Inflammatory macrophage treated with lipopolysaccharide for 1 hour (primary cell): ENCODE measurements at places on chromosomes 16 and 17.
A peak's percentile ranks its signal among the peaks of the same experiment; 100 is the strongest.

DNA sequence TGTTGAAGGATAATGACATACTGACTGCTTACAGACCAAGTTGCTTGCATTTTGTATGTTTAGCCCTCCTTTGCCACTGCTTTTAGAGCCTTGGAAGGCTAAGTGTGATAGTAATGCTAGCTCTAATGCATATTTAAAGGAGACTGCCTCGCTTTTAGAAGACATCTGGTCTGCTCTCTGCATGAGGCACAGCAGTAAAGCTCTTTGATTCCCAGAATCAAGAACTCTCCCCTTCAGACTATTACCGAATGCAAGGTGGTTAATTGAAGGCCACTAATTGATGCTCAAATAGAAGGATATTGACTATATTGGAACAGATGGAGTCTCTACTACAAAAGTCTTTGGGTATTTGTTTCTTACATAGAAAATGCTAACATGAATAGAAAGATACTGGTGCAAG is 19.1 kb downstream of the CAPNS2 start:
- no peak for DNase-seq

DNA sequence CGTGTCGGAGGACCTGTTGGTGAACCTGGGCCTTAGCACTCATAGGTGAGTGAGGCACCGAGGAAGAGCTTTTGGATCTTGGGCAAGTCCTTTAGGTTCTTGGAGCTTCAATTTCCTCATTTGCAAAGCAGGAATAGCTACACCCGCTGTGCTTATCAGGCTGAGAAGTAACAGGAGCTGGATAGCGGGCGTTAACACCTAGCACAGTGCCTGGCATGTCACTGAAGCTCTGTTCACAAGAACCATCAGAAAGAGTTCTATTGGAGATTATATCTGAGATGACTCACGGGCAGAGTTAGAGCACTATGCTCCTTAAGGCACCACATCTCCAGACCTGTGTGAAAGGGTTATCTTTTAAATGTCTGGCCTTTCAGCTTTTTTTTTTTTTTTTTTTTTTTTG is 12.8 kb downstream of the MEOX1 start:
- DNase-seq: no peak

DNA sequence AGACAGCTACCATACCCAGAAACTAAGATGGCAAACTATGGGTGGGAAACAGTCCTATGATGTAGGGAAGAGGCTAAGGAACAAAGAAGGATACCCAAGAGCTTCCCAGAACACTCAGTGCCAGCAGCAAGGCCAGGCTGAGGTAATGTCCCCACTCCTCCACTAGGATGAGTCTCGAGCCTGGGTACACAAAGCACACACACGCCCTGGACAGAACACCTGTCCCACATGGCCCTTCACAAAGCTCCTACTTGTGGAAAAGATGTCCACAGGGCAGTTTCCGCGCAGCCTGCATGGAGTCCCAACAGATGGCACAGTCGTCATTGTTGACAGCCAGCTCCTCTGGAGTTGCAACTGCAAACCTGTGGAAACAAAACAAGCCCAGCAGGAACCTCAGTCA is 23.9 kb downstream of the AMFR start:
- no peak for DNase-seq

- DNase-seq: no peak
These were observed 8.2 kb downstream of the ARL4D start for GRCh38 chr17:43406676-43407645.

DNA sequence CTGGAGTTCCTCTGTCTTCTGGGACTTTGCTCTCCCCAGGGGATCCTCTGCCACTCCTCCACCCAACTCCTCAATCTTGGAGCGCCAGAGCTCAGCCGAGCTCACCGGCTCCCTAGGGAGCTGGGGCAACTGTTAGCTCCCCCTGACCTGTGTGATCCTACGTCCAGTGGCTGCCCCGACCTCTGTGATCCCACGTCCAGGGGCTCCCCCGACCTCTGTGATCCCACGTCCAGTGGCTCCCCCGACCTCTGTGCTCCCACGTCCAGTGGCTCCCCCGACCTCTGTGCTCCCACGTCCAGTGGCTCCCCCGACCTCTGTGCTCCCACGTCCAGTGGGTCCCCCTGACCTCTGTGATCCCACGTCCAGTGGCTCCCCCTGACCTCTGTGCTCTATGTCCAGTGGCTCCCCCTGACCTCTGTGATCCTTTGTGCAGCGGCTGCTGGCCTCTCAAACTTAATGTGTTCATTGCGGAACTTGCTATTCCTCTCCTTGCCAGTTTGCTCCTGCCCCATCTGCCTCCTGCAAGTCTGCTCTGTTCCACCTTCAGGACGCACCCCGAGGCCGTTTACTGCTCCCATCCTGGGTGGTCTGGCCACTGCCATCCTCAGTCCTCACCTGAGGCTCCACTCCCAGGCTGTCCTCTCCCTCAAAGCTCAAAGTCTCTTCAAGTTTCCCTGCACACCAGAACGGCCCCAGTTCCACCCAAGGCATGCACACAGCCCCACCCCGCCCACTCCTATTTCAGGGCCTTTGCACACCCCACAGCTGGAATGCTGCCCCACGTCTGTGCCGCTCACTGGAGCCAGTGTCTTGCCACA is 2.8 kb downstream of the VPS9D1 start:
- DNase-seq: no peak

- DNase-seq: no peak
These were observed 24.3 kb downstream of the GP2 start for GRCh38 chr16:20303012-20303411.

GRCh38 chr16:55471448-55472097 is 7.4 kb upstream of the MMP2 start:
- DNase-seq: peak; percentile 36

DNA sequence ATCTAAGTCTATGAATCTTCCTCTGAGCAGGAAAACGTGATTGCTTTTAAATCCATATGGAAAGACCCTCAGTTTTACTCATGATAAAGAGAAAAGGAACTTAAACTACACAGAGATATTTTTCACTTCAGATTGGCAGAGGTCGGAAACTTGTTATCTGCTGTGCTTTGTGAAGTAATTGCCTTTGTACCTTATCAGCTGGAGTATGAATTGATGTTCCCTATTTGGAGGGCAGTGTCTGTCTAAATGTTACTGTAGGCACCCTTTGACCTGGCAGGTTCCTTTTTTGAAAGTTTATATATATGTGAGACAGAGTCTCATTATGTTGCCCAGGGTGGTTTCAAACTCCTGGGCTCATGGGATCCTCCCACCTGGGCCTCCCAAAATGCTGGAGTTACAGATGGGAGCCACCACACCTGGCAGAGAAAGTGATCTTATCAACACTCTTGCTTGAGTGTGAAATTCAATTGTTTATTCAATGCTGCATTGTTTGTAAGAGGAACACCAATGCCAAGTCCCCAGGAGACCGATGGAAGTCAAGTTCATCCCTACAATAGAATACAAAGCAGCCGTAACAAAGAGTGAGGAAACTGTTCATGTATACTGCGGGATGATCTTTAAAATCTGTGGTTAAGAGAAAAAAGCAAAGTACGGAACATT is 52.3 kb downstream of the ABCC1 start:
- DNase-seq: no peak

DNA sequence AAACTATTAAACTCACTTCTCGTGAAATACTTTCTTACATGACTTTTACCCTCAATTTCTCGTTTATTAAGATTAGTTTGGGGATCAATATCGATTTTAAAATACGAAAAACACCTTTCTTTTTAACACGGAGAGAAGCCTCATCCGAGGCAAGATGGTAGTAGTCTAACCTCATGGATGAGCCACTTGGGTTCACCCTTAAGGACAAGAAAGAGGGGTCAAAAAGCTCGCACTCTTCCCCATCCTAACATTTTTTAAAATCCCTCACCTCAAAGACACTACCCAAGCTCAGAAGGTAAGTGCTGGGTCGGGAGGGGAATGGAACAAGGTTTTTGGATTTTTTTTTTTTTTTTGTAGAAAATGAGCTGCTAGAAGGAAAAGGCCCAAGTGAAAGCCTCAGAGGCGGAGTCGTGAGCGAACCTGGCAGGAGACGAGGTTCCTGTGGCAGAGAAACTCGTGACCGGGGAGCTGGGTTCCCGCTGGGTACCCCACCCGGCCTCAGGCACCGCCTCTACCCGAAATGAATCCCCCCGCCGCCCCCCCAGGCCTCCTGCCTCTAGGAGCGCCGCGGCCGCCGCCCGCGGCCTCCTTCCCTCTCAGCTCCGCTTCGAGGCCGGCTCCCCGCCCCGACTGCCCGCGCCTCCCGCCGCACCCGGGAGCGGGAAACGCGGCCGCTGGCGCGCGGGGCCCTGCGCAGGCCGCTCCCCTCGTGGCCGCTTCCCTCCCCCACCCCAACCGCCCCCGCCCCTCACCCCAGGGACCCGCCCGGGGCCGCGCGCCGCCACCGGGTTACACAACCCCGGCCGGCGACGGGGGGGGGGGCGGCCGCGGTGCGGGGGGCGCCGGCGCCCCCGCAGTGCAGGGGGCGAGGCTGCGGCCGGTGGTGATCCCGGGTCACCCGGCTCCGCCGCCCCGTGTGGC is 1.6 kb downstream of the NUFIP2 start:
- peak; percentile 51 for DNase-seq

- no peak for DNase-seq
These were observed 39.1 kb downstream of the CCDC57 start for GRCh38 chr17:82173351-82174041.

DNA sequence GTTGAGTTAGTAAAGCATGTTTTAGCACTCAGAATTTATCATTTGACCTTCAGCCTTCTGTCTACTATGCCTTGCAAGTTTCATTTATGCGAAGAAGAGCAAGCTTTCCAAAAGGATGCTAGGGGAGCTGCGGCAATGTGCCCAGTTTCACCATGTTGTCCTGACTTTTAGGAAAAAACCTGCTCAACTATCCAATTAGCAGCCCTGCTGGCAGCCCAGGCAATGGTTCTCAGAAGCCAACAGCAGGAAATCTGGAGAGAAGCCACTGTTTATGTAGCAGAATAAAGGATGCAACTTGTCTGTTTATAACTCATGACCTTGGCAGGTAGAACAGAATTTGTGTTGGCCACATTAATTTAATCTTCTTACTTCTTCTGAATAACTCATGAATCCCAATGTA is 230.8 kb downstream of the ABCC12 start:
- no peak for DNase-seq

- DNase-seq: no peak
These were observed 3.1 kb upstream of the CIAO3 start for GRCh38 chr16:743794-744500.

GRCh38 chr16:82382521-82382920 is 212.5 kb upstream of the MPHOSPH6 start:
- DNase-seq: no peak

- DNase-seq: no peak
These were observed 444.7 kb downstream of the HS3ST3B1 start for GRCh38 chr17:14745541-14745940.

GRCh38 chr16:22255335-22255734 is 41.9 kb upstream of the POLR3E start:
- DNase-seq: no peak

DNA sequence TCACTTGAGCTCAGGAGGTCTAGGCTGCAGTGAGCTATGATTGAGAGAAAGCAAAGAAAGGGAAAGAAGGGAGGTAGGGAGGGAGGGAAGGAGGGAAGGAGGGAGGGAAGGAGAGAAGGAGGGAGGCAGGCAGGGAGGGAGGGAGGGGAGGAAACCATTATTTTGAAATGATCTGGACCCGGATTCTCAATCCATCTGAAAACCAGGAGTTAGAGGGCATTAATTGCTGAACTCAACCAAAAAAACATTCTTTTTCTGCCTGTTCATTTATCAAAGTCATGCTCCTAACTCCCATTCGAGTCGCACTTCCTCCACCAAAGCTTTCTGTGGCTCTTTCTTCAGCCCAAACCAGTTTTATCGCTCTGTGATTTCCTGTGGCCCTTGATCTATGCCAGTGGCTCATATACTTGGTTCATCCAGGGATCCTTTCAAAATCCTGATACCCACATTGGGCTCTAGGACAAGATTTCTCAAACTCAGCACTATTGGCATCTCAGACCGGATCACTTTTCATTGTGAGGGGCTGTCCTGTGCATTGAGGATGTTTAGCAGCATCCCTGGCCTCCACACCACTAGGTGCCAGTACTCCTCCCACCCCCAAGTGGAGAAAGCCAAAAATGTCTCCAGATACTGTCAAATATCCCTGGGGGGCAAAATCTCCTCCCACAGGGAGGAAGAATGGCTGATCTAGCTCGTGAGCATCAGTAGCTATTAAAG is 38.2 kb downstream of the CMTM4 start:
- DNase-seq: no peak

DNA sequence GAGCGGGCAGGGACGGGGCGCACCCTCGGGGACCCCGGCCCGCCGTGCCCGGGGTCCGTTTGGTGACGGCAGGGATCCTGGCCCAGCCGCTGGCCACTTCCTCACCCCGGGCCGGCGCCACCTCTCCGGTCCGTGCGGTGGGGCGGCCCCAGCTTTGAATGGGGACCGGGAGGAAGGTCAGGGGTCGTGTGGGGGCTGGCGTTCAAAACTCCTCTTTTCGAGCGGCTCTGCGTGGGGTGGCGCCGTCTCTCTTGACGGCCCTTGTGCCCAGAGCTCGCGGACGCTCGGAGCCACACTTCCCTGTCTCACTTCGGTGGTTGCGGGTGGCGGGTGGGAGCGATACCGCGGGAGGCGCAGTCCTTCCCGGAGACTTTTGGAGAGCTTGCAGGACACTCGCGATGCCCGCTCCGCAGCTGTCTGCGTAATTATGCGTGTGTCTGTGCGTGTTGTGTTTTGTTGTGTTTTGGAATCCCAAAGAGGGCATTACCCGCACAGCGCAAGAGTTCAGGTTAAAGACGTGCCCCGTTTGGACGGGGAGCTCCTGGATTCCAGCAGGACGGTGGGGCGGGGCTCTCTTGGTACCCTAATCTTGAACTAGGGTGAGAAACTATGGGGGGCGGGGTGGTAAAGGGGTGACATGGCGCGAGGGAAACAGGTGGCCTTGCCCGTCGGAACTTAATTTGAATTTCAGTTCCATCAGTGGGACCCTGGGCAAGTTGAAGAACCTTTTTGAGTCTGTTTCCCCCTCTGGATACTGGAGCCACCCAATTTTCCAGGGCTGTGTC is 637 bp downstream of the PLCG2 start:
- peak; percentile 47 for DNase-seq

DNA sequence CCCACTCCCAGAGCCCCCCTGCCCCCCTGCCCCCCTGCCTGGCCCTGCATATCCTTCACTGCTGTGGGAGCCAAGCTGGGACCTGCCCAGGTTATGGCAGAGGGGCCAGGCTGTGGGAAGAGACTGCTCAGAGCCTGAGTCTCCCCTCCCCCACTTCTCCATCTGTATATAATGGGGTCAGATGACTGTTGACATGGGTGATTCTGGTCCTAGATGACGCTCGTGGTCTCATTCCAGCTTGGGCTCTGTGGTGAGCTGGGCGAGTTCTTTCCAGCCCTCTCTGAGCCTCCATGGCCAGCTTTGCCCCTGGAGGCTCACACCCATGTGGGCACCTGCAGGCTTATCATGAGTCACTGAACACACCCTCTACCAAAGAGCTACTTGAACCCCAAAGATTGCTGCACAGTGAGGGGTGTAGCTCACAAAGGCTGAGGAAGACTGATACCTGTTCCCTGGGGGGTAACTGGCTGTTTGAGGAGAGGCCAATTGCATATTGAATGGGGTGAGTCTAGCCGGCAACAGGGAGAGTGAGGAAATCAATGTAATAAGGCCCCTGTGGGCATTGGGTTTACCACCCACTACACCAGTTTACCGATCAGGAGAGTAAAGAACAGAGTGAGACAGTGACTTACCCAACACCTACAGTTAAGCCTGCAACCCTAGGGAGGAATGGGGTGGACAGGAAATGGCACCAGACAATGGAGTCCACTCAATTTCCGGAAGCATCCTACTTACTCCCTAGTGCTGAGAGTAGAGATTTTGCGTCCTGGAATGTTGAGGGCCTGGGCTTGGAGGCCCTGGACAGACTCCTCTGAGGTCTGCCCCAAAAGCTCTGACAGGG is 4.2 kb upstream of the SREBF1 start:
- no peak for DNase-seq
